ENCODE measurements at places on chromosomes 12 and 14. TPM values are rescaled to one million over a fixed set of nuclear protein-coding genes. Genes with fewer than 3 reads are reported as not detected.
A peak's percentile ranks its signal among the peaks of the same experiment; 100 is the strongest.

Gene CD27
- total RNA-seq = not detected

Gene OR4E2
- total RNA-seq = not detected

Gene PTPRB
- total RNA-seq = 0.02 TPM

Gene MYF6
- total RNA-seq = not detected

Gene HSPA2
- total RNA-seq = 3.8 TPM

Gene PDE3A
- 8.9 TPM for total RNA-seq

Gene NEK9
- 0.06 TPM for total RNA-seq

Gene KHNYN
- total RNA-seq = 15.0 TPM

Gene SLC7A8
- total RNA-seq = 5.6 TPM

Gene PRR4
- total RNA-seq = 0.87 TPM

Gene ETFBKMT
- 1.3 TPM for total RNA-seq

Gene PCNX4
- 65.4 TPM for total RNA-seq

Gene DACT1
- total RNA-seq = 10.1 TPM

Gene TEX52
- not detected for total RNA-seq

GRCh38 chr12:5295151-5295550, 136.8 kb upstream of the NTF3 start:
- no peak for DNase-seq

DNA sequence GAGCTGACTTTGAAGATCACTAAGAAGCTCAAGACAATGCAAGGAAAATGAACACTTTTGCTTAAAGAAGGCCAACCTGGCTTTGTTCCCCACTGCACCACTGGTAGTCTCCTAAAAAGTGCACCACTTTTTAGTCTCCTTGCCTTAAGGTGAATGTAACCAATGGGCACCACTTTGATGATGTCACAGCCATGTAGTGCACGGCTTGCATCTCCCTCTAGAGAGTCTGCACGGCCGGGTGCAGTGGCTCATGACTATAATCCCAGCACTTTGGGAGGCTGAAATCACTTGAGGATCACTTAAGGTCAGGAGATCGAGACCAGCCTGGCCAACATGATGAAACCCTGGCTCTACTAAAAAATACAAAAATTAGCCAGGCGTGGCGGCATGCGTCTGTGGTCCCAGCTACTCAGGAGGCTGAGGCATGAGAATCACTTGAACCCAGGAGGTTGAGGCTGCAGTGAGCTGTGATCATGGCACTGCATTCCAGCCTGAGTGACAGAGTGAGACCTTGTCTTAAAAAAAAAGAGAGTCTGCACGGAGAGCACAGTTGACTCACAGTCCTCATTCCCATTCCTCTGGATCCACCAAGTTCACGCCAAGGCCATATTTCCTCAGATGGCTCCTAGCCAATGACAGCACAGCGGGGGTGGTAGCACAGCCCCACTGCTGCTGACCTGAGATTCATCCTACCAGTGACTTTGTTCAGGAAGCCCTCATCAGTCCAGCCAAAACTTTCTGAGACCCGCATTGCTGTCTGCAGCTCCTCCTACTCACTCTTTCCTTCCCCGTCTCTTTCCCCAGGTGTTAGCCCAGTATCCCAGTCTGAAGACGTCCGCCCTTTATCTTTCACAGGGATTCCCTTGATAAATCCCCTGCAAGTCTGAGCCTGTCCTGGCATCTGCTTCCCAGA, 16.5 kb upstream of the IFT81 start:
- DNase-seq = peak; percentile 67

- no peak for DNase-seq
These were observed 19.3 kb downstream of the FMNL3 start for GRCh38 chr12:49687941-49688340.

- no peak for DNase-seq
These were observed 49.1 kb downstream of the PTGER2 start for GRCh38 chr14:52363041-52363704.

DNA sequence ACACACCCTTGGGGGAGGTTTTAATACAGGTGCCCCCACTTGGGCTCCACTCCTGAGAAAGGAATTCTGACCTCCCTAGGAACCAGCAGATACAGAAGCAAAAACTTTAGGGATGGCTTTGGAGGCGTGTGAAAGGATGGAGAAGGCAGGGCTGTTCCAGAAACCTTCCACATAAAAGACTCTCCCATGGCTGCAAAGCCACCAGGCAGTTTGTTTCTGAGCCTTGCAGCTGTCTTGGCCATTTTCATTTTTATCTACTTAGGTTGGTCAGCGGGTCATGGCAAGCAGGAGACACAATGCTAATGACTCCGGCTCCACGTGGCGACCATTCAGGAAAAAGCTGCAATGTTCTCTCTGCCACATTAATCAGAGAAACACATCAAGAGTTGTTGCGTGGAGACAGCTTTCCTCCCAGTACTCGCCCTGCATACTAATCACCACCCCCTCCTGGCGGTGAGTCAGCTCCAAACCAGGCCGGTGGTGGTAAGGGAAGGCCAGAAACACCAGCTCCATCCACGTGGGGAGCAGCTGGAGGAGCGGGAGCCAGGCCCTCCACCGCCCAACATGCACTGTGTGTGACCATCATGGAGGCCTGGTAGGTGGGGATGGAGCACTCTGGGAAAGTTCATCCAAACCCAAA, 30.9 kb upstream of the IRF2BPL start:
- DNase-seq = peak; percentile 85

DNA sequence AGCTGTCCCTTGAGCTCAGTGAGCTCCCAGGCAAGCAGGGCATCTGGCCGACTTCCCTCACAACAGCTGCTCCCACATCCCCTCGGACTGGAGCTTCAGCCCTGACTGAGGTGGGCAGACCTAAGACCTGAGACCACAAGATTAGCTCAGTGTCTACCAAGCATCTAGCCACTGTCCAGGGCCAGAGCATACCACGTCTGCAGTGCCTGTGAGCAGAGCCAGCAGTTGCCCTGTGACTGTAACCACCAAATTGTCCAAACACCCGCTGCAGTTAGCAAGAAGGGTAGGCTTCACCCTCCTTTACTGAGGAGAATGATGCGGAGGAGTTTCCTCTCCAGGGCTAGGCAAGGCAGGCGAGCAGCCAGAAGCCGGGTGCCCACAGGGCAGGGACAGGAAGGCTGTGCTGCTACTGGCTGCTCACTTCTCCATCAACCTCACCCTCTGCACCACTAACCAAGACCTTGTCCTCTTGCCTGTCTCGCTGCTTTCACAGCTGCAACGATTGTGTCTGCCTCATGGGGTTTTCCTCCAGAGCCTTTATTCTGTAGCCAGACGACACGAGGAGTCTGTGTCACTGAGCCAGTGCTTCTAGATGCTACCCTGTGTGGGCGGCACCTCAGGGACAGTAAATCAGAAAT, 53.9 kb downstream of the ANAPC7 start:
- DNase-seq = no peak

GRCh38 chr12:989751-990660, 1.0 kb upstream of the ERC1 start:
- peak; percentile 37 for DNase-seq

DNA sequence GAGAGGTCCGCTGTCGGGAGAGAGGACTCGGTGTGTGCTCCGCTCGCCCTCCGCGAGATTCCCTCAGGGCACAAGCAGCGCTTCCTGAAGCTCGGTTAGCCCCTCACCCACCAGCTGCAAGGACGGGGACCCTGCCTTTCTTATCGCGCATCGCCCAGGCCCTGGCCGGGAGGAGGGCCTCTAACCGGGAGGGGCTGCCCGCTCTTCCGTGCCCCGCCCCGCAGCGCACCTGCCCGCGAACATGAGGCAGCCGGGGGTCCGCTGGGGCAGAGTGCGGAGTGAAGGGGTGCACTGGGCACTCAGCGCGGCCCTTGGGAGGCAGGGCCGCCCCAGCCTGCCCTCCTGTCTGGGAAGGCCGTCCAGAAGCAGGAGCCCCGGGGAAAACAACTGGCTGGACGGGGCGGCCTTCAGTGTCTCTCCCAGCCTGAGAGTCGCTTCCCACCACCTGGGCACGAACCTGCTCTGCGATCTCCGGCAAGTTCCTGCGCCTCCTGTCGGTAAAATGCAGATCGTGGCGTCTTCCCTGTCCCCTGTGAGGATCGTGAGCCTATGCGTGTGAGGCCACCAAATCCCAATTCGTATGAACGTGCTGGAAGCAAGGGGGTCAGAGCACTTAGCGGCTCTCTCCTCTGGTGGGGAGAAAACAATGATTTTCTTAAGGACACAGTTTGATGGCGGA, 28.0 kb upstream of the ADIPOR2 start:
- no peak for DNase-seq

- DNase-seq = no peak
These were observed 22.2 kb downstream of the LRRIQ1 start for GRCh38 chr12:85058339-85058738.

GRCh38 chr14:30227436-30227835, 299.8 kb upstream of the PRKD1 start:
- no peak for DNase-seq

- DNase-seq = peak; percentile 87
These were observed 191.5 kb downstream of the SLC5A8 start for GRCh38 chr12:101018540-101018939.

DNA sequence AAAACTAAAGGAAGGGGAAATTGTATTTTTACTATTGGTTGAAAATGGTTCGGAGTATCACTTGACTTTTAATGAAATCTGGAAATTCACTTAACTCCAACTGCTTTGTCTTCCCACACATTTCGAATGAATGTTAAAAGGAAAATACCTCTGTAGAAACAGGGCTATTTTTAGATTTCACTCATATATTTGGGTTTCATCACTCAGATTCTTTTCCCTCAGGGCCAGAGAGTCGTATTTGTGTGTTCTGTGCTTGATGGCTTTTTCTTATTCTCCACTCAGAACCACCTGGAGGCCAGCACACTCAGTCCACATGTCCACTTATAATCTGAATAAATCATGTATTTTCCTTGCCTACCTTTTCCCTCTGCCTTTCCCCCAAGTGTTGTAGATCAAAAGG, 40.0 kb downstream of the DAAM1 start:
- DNase-seq = no peak

DNA sequence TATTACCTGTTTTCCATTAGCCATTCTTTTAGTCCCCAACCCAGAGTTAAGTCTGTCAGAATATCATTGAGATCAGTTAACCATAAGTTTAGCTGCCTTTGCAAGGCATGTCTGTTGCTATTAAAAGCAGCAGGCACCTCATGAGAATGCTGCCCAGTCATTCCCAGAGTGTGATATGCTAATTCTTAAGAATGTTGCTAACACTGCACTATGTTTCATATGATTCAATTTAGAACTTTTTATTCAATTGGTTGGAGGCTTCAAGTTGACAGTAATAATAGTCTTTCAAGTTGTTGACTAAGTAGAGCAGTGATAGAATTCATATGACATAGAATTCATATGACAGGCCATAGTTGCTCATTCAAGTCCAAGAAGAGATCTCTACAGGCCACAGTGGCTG, 292.3 kb downstream of the FUT8 start:
- DNase-seq = no peak

DNA sequence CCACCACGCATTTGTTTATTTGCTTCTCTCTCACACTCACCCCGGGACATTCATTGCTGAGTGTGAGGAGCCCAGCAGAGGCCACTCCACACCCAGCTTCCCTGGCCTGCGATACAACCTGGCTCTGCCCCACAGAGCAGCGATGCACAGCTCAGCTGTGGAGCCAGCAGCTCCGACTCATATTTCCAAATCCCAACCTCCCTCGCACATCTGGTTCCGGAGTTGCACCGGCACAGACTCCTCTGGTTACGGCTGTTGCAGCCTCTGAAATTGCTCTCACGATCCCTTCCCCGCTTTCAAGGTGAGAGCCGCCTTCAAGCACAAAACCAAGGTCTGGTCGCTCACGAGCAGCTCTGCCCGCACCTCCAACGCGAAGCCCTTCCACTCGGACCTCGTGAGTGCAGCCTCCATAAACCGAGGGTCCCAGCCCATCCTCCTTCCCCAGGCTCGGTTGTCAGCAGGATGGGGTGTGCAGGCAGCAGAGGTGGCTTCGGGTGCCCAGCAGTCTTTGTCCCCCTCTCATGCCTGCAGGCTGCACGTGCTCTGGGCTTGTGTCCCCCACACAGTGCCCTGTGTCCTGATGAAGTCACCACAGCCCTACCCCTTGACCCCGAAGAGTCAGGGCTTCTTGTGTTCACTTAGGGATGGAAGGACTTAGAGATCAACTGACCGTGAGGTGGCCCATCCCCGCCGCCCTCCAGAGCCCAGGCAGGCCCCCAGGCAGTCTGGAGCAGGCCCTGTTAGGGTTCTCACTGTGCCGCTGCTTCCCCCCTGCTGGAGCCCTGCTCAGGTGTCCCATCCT, 184.3 kb downstream of the ADGRD1 start:
- DNase-seq = no peak

DNA sequence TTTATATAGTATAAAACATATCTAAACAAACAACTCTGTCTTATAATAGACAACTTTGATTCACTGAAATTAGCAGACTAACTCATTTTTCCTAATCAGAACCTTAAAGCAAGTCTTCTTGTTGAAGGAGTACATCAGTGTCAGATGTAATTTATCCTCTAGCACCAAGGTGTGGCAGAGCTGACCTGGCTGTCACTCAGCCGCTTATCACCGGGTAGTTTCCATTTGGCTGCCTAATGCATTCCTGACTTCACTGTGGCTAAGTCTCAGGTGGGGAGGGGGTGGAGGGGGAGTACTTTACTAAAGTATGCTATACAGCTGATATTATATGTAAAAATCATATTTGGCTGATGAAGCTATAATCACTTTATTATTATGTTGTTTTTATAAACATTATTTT, 339.9 kb upstream of the RGS6 start:
- no peak for DNase-seq

GRCh38 chr12:27099629-27100028, 17.3 kb upstream of the C12orf71 start:
- no peak for DNase-seq

GRCh38 chr14:92386637-92387036, 63.7 kb downstream of the SLC24A4 start:
- DNase-seq = no peak

DNA sequence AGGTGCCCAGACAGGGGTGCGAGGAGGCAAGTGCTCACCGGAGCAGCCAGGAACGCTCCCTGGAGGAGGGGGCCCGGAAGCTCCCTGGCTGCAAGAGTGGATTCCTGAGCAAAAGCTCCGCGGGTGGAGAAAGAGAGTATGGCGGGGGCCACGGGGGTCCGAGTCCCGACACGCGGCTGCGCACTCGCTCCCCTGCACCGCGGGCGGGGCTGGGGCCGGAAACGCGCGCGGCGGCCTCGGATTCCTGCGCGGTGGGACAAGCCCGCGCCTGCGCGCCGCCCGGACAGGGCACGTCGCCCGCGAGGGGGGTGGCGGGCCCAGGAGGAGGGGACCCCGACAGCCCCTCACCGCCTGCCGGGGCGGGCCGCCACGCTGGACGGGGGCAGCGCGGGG, 27.8 kb upstream of the GPR132 start:
- DNase-seq = peak; percentile 37

DNA sequence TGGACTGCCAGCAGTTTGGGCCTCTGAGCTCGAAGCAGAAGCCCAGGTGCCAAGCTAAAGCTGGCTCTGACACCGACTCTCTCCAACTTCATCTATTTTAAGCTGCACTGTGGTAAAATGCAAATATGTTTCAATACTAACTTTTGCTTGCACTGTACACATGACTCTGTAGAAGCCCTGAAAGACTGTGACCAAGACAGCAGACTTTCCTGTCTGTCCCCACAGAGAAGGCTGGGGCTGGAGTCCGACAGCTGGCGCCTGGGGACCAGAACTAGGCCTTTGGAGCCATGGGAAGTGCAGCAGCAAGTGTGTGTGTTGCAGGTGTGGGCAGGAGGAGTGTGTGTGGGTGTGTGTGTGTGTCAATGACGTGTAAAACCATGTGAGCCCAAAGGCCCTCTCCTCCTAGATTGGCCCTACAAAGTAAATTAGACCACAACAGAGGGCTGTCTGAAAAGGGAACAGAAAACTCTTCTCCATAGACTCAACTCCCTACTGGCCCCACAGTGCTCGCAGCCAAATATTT, 16.4 kb upstream of the RAB35 start:
- DNase-seq = no peak

Data from H4 (cell line).